Hippocampal formation (tissue), 2 donors: ENCODE measurements at places on chromosomes 12 and 14.

DNA sequence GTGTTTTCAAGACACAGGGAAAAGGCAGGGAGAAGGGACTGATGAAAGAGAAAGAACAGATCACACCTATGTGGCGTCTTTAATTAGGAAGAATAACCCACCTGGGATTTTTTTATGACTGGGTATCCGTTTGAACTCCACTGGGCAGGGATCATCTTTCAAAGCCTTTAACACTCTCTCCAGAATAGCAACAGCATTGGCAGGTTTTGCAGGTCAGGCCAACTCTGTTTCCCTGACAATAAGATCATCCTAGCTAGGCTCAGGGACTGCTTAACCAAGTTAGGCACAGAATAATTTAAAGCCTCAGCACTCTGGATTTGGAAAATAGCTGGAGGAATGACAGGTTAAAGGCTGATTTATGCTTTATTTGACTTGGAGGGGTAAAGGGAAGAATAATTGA is 117.6 kb downstream of the SUDS3 start:
- DNase-seq: no peak

DNA sequence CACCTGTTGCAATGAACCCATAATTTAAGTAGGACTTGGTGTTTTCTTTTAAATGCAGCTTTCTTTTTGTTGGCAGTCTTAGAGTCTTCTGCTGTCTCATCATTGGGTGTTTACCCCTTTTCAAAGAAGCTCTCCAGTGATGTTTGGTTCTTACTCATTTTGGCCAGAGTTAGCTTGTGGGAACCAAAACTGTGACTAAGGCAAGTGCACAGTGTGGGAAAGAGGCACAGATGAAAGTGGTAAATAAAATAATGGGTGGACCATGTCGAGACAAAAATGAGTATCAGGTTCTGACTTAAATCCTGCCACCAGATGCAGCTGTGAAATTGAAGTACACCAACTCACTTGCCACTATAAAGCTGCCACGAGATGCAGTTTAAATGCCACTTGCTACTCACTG is 615.4 kb upstream of the MIS18BP1 start:
- no peak for DNase-seq

DNA sequence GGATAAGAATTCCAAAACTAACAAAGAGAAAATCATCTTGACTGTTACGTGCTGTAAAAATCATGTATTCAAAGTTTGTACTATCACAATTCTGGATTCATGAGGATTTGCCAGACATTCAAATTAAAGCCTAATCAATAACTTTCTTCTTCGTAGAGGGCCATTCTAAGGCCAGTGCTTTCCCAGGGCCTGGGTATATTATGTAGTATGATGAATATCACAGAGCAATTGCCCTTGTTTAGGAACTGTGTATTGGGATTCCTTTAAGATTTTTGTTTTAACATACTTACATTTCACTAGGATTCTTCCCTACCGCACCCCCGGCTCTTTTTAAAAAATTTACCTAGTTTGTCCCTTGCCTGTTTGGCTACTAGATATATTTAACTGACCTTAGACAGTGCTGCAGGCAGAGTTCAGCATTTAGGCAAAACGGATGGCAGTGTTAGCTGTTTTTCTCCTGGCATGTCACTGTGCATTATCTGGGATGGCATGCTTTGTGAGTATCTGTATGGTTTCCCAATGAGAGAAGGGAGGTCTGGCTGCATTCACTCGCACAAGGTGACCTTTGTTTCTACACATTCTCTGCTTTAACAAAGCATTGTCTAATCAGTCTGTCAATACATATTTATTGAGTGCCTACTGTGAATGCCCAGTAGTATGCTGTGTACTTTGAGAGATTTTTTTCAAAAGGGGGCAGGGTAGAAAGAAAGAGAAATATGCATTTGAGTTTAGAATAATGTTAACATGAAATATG is 63.3 kb downstream of the ERC1 start:
- peak; percentile 45 for DNase-seq

GRCh38 chr12:89657066-89657465 is 51.6 kb downstream of the ATP2B1 start:
- DNase-seq: no peak

DNA sequence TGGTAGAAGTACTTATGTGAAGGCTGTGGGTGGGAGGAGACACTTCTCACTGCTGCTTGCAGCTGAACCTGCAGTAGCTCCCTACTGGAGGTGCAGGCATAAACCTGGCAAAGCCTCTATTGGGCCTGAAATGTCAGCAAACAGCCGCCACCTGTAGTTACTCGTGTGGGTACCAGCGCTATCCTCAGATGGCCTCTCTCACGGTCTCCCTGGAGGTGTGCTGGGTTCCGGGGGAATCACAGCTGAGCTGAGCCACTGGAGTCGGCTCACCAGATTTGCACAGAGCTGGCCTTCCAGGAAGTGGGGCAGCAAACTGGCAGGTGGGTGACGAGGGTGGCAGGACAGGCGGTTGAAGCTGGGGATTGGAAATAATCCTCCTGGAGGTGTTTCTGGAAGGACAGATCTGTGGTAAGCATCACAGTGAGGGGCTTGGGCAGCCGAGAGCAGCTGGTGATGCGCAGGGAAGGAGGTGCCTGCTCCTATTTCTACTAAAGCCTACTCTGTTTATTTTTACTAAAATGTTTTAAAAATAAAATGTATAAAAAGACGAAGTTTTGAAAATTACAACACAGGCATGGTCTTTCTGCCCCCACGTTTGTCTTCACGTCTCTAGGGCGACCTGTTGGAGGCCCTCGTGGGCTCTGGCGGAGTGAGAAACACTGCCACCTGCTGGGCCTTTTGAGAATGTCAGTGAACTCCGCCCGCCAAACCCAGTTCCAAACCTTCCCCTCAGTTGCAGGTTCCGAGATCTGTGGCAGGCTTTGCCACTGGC is 67.8 kb upstream of the PLEKHG3 start:
- DNase-seq: peak; percentile 72

GRCh38 chr14:106556665-106557289 is 1030.4 kb downstream of the TMEM121 start:
- no peak for DNase-seq

DNA sequence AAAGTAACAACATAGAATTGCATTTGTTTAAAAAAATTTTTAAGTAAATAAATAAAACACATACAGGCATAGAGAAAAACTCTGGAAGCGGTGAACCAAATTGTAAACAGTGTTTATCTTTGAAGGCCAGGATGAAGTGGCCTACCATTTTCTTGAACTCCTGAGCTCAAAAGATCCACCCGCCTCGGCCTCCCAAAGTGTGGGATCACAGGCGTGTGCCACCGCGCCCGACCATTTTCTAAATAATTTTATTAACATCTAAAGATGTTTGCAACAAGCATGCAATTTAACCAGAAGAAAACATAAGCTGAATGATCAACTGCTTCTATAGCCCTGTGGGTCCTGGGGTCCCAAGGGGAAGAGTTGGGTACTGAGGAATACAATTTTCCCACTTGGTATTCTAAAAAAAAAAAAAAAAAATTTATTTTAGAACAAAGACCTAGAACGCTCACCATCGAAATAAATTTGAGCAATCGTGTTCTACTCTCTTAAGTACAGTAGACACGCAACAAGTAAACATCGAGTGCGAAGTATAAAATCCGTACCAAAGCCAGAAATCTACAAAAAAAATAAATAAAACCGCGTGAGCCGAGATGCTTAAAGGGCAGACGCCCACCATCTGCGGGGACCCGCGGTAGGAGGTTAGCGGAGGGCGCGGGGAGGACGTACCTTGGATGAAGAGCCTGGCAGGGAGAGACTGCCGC is 484 bp downstream of the MIS18BP1 start:
- no peak for DNase-seq

DNA sequence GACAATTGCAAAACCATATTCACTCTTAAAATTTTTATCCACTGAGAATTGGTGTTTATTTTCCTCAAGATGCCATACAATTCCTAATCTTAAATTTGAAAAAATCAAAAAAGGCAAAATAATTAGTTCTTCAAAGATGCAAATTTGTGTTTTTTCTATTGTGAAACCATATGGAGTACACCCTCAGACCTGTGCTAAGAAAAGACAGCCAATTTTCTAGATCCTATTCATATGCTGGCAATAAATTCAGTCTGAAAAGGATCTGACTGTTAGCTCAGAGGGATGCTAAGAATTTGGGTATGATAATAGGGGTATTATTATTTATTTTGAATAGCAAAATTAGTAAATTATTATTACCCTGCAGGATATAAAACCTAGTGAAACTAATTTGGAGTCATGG is 476.9 kb upstream of the SYT1 start:
- no peak for DNase-seq
